ENCODE measurements at places on chromosomes 2 and 18. TPM values are rescaled to one million over a fixed set of nuclear protein-coding genes. Genes with fewer than 3 reads are reported as not detected.

PSMD14 gene
- 88.7 TPM for total RNA-seq

C1QL2 gene
- total RNA-seq: 0.88 TPM

DNA sequence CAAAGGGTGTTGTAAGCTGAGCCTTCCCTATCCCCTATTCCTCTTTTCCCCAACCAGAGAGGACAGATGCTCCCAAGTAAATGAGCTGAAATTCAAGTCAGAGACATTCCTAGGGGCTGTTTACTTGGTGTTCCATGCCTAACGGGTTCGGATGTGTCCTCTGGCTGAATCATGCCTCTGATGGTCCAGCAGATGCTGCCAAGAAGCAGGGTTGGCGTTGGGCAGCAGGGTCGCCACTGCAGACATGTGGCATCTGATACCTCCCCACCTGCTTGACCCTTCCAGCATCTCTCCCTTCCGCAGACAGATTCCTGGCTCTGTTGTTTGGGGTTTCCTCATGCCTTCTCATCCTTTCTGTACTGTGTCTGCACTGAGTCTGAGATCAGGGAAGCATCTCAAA lies 108.3 kb downstream of the HNRNPLL start:
- no peak for DNase-seq

GRCh38 chr2:142693171-142693950 lies 184.1 kb upstream of the KYNU start:
- no peak for DNase-seq
